SHP77 (cell line): ENCODE measurements at places on chromosomes 3 and 15.

DNA sequence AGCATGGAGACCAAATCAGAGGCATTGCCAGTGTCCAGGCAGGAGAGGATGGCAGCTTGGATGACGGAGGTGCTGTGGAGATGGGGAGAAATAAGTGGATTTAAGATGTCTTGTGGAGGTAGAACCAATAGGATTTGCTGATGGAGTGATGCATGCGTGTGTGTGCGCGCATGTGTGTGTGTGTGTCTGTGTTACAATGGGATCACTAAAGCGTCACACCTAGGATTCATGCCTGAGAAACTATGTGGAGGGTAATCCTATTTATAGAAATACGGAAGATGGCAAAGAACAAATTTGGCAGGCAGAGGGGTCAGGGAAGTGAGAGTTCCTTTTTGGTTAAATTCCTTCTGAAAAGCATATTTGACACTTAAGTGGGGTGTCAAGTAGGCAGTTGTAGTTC, 64.8 kb upstream of the ARL8B start:
- no peak for DNase-seq

- DNase-seq, result no peak
These were observed 217.0 kb downstream of the EPHB1 start for GRCh38 chr3:135012101-135012500.

GRCh38 chr3:194320744-194321243, 30.3 kb downstream of the CPN2 start:
- no peak for DNase-seq

- DNase-seq, result no peak
These were observed 69.0 kb downstream of the GRM7 start for GRCh38 chr3:6929918-6930317.

GRCh38 chr3:36965440-36965839, 20.6 kb upstream of the TRANK1 start:
- no peak for DNase-seq

GRCh38 chr3:145842294-145842902, 318.6 kb downstream of the PLOD2 start:
- no peak for DNase-seq

- no peak for DNase-seq
These were observed 9.2 kb upstream of the TGFBR2 start for GRCh38 chr3:30597131-30597768.

DNA sequence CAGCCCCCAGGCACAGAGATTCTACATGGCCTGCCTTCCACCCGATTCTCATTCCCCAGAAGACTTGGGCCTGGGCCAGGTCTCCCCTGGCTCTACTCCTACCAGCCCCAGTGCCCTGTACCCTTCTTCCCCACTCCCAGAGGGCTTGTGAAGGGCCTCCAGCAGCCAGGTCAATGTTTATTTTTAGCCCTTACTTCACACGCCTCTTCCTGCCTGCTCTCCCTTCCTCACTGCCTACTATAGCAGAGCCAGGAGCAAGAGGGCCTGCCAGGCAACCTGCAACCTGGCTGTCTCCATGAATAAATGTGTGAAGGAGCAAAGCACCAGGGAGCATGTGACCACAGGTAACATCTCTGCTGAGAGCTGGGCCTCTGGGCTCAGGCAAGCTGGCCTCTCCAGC, 26.4 kb upstream of the APEH start:
- peak; percentile 65 for DNase-seq

DNA sequence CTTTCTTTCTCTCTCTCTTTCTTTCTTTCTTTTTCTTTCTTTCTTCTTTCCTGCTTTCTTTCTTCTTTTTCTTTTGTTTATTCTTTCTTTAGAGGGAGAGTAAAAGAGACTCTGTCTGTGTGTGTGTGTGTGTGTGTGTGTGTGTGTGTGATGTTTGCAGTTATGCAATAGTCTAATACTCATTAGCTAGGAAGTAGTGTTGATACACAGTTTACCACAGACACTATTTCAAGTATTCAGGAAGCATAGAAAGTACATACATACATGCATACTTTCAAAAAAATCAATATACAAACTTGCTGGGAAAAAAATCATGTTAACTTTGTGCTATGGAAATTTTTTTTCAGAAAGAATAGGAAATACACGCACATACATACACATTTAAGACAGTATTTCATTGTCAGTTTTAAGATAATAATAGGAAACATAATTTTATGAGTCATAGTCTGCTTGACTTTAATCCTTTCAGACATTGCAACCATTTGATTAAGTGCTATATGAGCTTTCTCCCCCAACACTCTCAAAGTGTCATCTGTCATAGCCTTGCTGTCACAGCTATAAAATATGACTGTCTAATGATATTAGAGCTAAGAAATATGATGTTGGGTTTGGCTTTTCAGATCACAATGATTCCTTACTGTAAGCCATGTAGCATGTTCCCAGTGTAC, 74.9 kb upstream of the EPHA3 start:
- no peak for DNase-seq

GRCh38 chr3:185680231-185680630, 94.1 kb downstream of the SENP2 start:
- DNase-seq, result no peak

GRCh38 chr3:3353153-3353552, 173.7 kb upstream of the CRBN start:
- DNase-seq, result no peak

DNA sequence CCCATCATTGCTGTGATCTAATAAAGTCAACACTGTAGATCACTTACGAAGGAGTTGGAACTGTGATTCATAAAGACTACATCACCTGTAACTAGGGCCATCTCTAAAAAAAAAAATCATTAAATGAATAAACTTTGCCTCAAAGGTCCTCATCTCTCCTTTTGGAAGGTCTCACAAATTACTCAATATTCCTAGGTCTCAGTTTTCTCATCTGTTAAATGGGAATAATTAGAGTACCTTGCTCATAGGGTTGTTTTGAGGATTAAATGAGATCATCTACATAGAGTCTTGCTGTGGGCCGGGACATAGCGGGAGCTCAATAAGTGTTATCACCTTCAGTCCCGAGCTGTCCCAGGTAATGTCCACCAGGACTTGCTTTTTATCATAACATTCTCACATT, 335.1 kb upstream of the PROK2 start:
- DNase-seq, result no peak

DNA sequence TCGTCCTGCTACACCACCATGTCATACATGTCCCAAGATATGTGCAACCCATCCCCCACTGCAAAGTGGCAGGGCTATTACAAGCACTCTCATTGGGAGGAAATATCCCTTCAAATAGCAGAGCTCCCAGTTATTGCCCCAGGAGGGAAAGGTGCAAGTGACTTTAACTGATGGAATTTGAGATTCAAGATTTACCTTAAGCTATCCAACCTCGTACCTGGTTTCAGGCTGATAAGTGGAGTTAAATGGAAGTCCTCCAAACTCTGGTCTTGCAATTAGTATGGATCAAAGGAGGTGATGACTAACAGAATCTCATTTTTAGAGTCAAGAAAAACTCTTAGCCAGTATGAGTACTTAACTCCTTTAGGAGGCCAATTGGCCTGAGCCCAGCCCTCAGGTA, 2.1 kb downstream of the SLCO2A1 start:
- DNase-seq, result no peak

DNA sequence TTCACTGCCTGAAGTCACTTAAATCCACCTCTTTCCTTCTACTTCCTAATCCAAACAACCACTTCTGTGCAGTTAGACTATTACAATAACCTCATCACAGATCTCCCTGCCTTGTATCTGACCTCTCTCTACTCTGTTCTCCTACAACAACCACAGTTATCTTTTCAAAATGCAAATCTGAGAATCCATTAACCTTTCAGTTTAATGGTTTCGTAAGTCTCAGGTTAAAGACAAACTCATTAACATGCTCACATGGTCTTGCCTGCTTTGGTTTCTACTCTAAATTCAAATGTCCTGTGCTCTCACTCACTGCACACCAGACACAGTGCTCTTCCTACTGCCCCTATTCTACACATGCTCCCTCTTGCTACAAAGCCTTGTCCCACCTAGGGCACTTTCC, 406.5 kb upstream of the THBS1 start:
- DNase-seq, result no peak

GRCh38 chr3:194505791-194506415, 19.1 kb upstream of the ATP13A3 start:
- DNase-seq, result no peak
